Purkinje cell (primary cell): ENCODE measurements at places on chromosomes 5 and 9. TPM values are rescaled to one million over a fixed set of nuclear protein-coding genes. Genes with fewer than 3 reads are reported as not detected.

The CAVIN4 gene
- 0.11 and 0.17 TPM in 2 replicates for polyA plus RNA-seq

The GABRP gene
- polyA plus RNA-seq: 0.38 and 0.50 TPM in 2 replicates

The RAPGEF1 gene
- 0.18 and 0.65 TPM in 2 replicates for polyA plus RNA-seq

The TEX48 gene
- not detected in 2 replicates for polyA plus RNA-seq

The BARHL1 gene
- polyA plus RNA-seq: not detected in 2 replicates

The CCDC187 gene
- not detected in 2 replicates for polyA plus RNA-seq

The HACD4 gene
- 0.16 and 0.38 TPM in 2 replicates for polyA plus RNA-seq

The FYB1 gene
- polyA plus RNA-seq: 0.87 TPM in 1 of 2 replicates, not detected in the other

The TIGD6 gene
- polyA plus RNA-seq: 1.9 and 2.6 TPM in 2 replicates

The RASGRF2 gene
- polyA plus RNA-seq: 5.1 and 5.3 TPM in 2 replicates

The KIF24 gene
- polyA plus RNA-seq: 0.07 and 0.23 TPM in 2 replicates

The GABRA6 gene
- polyA plus RNA-seq: 21.2 and 21.4 TPM in 2 replicates

The CD74 gene
- polyA plus RNA-seq: 47.4 and 53.5 TPM in 2 replicates

The KIF20A gene
- polyA plus RNA-seq: 0.17 TPM in 1 of 2 replicates, not detected in the other

The OTP gene
- polyA plus RNA-seq: not detected in 2 replicates

The FBXO10 gene
- polyA plus RNA-seq: 2.7 and 6.1 TPM in 2 replicates

The ADGRD2 gene
- not detected in 2 replicates for polyA plus RNA-seq

The NMUR2 gene
- polyA plus RNA-seq: 1.6 TPM in 1 of 2 replicates, not detected in the other

The PFN3 gene
- polyA plus RNA-seq: not detected in 2 replicates

The PCDHB15 gene
- polyA plus RNA-seq: 28.7 and 30.0 TPM in 2 replicates

The NKD2 gene
- polyA plus RNA-seq: 0.13 and 0.48 TPM in 2 replicates

The IL3 gene
- not detected in 2 replicates for polyA plus RNA-seq

The FAM221B gene
- polyA plus RNA-seq: not detected in 2 replicates

The UNC13B gene
- 5.9 and 6.6 TPM in 2 replicates for polyA plus RNA-seq
